Sigmoid colon (tissue), 7 donors: ENCODE measurements at places on chromosomes 7 and 10.

- peak; percentile 57 for DNase-seq
Observed at GRCh38 chr7:157432957-157433576, 96.3 kb downstream of the DNAJB6 start.

GRCh38 chr10:633279-634245, 55.9 kb downstream of the DIP2C start:
- DNase-seq: peak; percentile 82

- DNase-seq: peak; percentile 32
Observed at GRCh38 chr7:45578467-45578866, 4.3 kb downstream of the ADCY1 start.

- no peak for DNase-seq
Observed at GRCh38 chr10:69630651-69631400, 779 bp downstream of the FAM241B start.

DNA sequence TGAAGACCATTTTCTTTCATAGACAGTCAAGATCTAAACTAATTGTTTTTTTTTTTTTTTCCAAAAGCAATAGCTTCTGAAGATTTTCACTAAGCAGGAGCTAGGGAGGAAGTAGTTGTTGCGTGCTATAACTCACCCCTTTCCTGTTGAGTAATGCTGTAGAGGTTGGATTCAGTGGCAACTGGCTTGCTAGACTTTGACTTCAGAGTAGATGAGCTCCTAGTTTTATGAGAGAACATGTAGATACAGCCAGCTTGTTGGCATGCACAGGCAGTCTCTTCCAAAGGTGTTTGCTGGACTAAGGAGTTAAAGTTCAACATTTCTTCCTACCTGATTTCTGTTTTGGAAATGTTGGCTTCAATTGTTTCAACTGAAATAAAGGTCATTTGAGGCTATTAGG, 66.2 kb upstream of the MXI1 start:
- no peak for DNase-seq

GRCh38 chr7:150463461-150463860, 13.0 kb downstream of the GIMAP8 start:
- DNase-seq: no peak

GRCh38 chr10:44864637-44865288, 46.4 kb upstream of the TMEM72 start:
- peak; percentile 94 for DNase-seq

DNA sequence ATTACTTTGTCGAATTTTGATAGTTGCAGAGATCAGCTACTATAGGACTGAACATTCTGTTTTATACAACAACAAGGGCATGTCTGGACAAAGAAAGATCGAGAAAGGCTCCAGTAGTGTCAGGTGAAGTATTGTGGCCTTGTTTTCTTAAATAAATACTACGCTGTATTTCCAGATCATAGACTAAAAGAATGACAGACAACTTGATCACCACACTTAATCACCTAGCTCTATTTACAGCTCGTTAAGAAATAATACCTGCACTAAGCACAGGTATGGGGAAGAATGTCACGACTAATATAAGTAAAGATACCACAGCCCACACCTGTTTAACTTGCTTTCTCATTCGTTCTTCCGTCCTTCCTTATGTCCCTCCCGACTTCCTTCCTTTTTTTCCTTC, 269.2 kb downstream of the HGF start:
- DNase-seq: no peak

- no peak for DNase-seq
Observed at GRCh38 chr10:78953113-78953798, 115.5 kb upstream of the ZMIZ1 start.
